Central memory CD8-positive, alpha-beta T cell (primary cell): ENCODE measurements at places on chromosomes 5 and 9.
A peak's percentile ranks its signal among the peaks of the same experiment; 100 is the strongest.

DNA sequence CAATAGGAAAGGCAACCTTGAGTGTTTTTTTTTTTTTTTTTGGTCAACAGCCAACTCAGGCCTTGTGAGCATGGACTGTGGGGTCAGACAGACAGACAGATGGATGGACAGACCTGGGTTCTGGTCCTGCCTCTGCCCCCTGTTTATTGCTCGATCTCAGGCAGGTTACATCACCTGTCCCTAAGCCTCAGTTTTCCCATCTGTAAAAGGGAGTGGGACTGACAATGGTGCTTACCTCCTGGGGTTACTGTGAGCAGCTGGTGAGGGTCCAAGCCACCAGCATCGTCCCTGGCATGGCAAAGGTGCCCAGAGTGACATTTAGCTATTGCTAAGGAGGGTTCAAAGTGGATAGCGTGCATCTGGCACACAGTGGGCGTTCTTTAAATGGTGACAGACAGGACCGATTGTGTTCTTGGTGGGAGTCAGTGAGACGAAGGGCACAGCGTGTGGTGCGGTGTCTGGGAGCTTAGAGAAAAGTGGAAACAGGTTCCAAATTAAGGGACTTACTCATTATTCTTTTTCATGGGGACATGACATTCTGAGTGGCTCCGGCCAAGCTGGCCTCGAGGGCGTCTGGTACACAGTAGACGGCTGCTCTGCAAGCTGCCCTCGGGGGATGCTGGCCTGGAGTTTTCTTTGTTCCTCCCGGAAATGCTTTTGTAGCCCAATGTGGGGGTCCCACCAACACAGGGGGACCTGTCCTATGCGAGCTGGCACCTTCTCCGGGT, 72.1 kb downstream of the COL27A1 start:
- no peak for DNase-seq

- no peak for DNase-seq
Measured at GRCh38 chr5:177505075-177505474, 4.6 kb downstream of the DOK3 start.

DNA sequence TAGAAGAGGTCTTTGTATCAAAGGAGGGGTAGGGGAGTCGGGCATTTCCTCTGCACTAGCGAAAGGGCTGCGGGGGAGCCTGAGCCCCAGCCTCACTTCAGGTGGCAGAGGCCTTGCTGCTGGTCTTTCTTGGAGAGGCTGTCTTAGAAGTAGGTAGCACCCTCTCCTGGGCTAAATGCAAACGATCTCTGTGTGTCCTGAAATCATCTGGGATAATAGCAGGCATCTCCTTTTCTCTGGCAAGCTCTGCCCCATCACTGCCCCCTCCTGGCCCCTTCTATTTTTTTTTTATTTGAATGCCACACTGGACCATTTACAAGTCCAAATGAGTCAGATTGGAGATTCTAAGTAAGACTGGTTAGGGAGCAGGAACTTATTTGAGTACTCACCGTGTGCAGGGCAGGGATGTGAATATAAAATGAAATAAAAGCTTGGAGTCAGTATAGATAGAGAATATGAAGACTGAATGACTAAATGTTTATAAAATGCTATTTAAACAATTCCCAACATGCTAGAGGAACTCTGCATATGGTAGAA, 137.1 kb downstream of the FGF1 start:
- no peak for DNase-seq

GRCh38 chr9:131500939-131501541, 1.7 kb upstream of the POMT1 start:
- peak; percentile 30 for DNase-seq

GRCh38 chr9:125663127-125663526, 43.9 kb downstream of the MAPKAP1 start:
- DNase-seq, result no peak

- DNase-seq, result no peak
Measured at GRCh38 chr9:72305102-72305546, 59.9 kb downstream of the ZFAND5 start.

DNA sequence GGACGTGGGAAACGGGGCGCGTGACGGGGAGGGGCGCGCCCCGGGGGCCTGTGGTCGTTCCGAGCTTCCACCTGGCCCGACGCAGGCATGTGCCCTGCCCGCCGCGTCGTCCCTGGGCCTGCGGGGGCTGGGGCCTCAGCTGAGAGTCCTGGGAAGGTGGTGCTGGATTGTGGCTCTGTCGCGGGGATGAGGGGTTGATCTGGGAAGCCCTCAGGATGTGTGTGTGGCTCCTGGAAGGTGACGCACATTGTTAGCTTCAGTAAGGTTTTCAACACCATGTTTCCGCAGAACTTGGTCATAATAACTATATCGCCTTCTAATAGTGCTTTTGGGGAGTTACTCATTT, 589.1 kb downstream of the MTRR start:
- DNase-seq, result no peak

DNA sequence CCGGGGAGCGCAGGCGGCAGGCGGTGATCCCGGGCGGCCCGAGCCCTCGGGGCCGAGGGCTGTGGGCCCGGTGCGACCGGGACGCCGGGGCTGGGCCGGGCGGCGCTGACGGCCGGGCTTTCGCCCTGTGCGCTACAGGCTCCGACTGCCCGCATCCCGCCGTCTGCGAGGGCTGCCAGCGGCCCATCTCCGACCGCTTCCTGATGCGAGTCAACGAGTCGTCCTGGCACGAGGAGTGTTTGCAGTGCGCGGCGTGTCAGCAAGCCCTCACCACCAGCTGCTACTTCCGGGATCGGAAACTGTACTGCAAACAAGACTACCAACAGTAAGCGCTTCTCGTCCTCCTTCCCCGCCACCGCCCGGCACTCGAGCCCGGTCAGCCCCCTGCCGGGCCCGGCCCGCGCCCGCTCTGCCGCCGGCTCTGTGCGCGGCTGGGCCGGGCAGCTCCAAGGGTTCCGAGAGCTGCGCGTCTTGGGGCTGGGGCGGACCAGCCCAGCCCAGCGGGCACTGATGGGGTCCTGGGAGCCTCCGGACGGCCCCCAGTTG, 1.6 kb downstream of the LMX1B start:
- DNase-seq, result no peak

GRCh38 chr5:16907270-16907669, 28.8 kb downstream of the MYO10 start:
- no peak for DNase-seq
